ENCODE measurements at places on chromosomes 2 and 18.
A peak's percentile ranks its signal among the peaks of the same experiment; 100 is the strongest.

GRCh38 chr18:56505293-56505692 lies 133.1 kb downstream of the TXNL1 start:
- no peak for DNase-seq

GRCh38 chr2:216319771-216320170 lies 52.5 kb downstream of the MARCHF4 start:
- DNase-seq = no peak

DNA sequence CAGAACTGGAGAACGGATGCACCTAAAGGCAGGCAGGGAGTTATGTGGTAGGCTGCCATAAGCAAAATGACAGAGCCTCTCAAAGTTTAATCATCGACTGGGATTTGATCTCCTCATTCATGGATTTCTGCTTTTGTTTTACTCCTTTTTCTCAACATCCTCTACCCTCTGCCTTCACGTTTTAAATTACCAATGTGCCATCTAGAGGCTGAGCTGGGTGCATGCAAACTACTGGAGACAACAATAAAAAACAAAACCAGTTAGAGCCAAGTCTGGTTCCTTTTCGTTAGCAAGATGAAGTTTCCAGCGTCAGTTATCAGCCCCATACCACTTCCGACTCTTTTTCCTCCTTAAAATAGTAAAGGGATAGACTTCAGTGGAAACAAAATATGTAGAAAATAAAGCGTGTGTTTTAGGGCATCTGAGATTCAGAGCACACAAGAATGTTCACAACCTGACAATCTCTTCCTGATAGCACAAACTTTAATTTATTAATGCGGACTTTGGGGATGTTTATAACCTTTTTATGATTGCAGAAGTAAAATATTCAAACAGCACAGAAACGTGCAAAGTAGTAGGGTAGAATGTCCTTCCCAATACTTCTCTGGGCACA lies 117.0 kb downstream of the LAMA1 start:
- no peak for DNase-seq

DNA sequence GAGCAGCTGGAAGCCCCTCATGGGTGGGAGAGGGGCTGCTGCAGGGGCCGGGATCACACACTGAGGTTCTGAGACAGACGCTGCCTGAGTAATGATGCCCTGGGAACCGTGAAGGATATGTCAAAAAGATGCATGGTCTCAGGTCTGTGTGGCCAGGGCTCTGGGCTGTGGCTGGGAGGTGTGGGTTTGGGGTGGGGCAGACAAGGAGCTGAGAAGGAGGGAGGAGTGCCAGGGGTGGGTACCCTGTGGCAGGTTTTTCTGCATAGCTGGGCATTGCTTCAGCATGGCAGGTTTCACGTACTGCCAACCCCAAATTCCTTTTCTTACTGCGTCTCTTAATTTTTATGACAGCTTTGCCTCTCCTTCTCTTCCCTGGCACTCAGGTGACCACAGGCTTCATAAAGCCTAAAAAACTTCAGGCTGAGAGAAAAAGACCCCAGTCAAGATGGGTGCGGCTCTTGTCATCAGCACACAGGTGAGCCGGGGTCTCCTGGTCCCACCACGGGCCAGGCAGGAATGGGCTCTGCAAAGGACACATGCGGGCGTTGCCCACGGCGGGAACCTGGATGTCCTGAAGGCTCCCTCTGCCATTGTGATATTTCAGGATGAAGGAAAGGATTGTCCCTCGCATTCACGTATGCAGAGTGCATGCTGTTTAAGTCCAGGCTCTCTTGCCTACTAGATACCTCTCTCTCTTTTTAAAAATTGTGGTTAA lies 18.0 kb downstream of the MALL start:
- DNase-seq = no peak

DNA sequence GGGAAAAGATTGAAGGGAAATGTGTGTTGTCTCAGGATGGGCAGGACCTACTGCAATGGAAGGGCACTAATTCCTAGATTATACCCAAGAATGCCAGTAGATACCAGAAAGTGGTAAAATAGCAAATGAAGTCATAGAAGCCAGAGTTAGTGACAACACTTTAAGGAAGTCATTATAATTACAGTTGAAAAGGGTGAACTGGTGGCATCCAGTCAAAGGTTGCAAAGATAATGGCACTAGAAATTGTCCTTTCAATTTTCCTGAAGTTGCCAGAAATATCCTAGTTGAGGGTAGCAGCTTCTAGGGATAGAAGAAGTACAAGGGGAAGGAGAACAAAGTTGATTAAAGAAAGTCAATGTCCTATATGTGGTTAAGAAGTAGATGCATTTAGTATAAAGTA lies 68.8 kb upstream of the GLS start:
- no peak for DNase-seq

GRCh38 chr2:14633461-14634181 lies 1.1 kb downstream of the LRATD1 start:
- DNase-seq = no peak

- no peak for DNase-seq
These were observed 239.0 kb downstream of the CCDC178 start for GRCh38 chr18:33201509-33201926.

GRCh38 chr2:98896944-98897343 lies 39.1 kb downstream of the CRACDL start:
- no peak for DNase-seq

DNA sequence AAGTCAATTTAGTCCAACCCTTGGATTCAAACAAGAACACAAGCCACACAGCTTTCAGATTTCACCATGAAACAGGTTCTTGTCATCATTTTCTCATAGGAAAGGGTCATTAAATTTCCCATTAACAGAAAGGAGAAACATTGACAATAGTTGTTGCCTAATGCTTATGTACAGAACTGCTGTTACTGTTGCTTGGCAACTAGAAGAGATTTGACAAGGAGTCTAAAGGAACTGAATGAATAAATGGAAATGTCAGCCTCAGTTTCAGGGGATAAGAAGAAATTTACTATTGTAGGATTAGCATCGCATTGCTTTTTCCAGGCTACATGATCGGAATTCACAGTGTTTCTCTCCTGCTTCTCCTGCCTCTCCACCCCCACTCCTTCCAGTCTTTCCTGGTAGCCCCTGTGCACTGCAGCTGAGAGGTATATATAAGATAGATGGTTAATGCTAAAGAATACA lies 90.3 kb downstream of the SPATS2L start:
- DNase-seq = no peak

- DNase-seq = no peak
These were observed 113.5 kb downstream of the ATAD2B start for GRCh38 chr2:23813438-23813837.

- no peak for DNase-seq
These were observed 7.6 kb upstream of the LPIN1 start for GRCh38 chr2:11738589-11739436.

DNA sequence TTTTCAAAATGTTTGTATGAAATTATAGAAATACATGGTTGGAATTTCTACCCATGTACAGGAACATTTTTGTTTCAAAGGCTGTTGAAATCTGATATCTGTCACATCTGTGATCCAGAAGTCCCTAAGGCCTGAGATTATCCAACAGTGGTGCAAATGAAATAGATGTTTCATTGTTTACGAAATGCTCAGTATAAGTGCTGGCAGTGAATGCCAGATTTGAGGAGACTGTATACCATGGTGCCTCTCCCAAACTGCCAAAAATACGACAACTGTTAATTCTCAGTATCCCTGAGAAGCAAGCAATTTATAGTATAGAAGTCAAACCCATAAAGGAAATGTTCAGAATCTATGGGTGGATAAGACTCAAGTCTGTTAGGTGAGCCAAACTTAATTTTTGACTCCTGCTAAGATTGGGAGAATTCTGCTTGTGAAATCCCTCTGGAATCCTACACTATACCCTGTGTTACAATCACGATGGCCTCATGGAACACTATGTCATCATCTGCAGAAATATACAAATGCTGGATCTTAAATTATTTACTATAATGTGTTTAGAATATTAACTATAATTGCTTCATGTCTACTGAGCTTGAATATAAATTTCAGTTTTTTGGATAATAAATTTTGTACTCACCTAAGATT lies 71.2 kb upstream of the DOCK10 start:
- DNase-seq = no peak

- no peak for DNase-seq
These were observed 122.8 kb upstream of the DOCK10 start for GRCh38 chr2:225165052-225165451.

GRCh38 chr2:222176890-222177289 lies 121.9 kb downstream of the PAX3 start:
- no peak for DNase-seq

DNA sequence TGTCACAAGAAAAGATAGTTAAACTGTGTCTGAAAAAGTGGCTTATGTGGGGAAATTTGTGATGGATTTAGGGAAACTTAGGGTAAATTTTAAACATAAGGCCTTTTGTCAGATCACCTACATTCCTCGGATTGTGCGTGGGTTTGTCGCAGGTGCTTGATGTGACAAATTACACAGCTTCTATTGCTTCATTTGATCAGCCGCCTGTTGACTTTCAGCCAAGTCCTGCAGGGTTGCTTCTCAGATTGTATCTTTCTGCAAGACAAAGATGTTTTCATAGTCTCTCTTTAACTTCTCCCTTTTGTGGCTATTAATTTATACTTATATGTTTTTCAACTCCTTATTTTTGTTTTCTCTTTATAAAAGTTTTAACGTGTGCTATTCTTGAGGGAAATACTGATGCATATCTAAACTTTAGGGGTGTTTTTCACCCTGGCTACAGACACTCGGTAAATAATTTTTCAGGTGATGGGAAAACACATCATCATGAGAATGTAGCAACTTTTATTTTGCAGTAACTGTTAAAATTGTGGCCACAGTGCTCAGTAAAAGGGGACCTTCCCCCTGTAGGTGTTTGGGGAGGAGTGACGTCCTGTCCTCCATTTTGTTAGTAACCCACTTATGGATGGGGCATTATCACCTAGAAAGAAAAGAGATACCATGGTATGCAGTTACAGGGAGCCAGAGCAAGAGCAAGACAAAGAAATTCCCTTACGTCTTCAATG lies 31.4 kb downstream of the GALM start:
- DNase-seq = no peak

GRCh38 chr18:26320686-26321085 lies 94.4 kb downstream of the TAF4B start:
- DNase-seq = no peak

DNA sequence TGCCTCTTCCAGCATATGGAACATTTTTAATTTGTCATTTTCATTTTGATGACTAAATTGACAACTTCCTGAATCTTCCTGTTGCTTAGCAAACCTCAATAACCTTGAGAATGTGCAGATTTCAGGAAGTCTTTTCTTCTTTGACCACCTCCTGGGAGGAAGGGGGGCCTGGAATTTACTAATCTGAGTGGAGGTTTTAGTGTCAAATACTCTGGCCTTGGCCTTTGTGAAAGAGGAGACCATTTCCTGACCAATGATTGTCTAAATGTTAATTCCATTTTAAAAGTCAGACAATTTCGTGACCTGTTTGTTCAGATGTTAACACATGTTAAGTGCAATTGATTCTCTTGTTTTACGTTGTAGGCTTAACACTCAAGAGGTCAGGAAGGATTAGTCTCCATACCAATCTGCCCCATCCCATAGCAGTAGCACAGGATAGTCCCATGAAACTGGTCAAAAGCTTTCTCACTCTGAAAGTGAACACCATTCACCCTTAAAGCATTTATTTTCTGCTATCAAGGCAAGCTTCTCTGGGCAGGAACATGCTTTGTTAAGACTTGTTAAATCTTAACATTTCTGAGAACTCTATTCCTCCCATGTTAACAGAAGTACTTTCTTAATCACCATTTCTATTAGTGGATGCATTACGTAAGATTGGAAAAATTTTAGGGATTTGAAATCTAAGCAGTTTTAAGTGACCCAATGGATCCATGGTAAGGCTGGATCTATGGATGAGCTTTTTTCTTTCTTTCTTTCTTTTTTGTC lies 219.6 kb downstream of the RND3 start:
- no peak for DNase-seq

DNA sequence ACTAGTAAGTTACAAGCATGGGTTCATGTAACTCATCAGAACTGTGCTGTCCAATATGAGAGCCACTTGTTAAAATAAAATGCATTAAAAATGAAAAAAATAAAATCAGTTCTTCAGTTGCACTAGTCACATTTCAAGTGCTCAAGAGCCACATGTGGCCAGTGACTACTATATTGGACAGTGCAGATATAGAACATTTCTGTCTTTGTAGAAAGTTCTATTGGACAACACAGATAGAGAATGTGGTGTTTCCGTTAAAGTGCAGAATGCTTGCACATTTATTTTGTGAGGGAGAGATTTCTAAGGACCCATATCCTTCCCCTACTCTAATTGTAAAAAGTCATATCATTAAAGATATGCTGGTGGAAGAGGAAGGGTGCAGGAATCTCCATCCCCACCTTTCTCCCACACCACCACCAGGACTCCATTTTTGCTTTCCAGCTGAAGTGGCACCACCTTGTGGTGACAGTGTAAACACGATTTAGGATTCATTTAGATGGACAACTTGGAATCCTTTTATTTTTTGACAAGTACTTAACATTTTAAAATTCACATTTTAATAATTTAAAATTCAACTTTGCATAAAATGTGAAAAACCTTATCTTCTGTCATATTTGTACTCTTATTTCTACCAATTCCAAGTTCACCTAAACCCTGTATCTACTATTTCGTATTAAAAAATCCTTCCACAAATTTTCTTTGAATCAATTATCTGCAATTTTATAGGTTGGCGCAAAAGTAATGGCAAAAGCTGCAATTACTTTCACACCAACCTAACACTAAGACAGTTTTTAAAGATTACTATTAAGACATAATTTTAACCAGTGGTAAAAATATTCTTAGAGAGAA lies 9.4 kb upstream of the CD302 start:
- peak; percentile 41 for DNase-seq

GRCh38 chr2:240640939-240641338 lies 15.7 kb downstream of the GPR35 start:
- DNase-seq = no peak
